ENCODE measurements at places on chromosomes 1 and 21. TPM values are rescaled to one million over a fixed set of nuclear protein-coding genes. Genes with fewer than 3 reads are reported as not detected.

RALGPS2 gene
- total RNA-seq: 47.2 TPM

CFAP126 gene
- 0.76 TPM for total RNA-seq

OR2L2 gene
- 0.07 TPM for total RNA-seq

- H3K27me3 ChIP-seq: peaks cover 4% of the 10 kb centered on the region
- H3K27ac ChIP-seq: no peak overlapping the region
- no peak overlapping the region for H3K4me3 ChIP-seq
- H3K4me1 ChIP-seq: peaks cover 8% of the 10 kb centered on the region
Measured at GRCh38 chr1:227378181-227378580, 59.9 kb upstream of the CDC42BPA start.

All from type B pancreatic cell (in vitro differentiated cells).